Fibroblast of villous mesenchyme (primary cell): ENCODE measurements at places on chromosomes 1 and 21.
A peak's percentile ranks its signal among the peaks of the same experiment; 100 is the strongest.

DNA sequence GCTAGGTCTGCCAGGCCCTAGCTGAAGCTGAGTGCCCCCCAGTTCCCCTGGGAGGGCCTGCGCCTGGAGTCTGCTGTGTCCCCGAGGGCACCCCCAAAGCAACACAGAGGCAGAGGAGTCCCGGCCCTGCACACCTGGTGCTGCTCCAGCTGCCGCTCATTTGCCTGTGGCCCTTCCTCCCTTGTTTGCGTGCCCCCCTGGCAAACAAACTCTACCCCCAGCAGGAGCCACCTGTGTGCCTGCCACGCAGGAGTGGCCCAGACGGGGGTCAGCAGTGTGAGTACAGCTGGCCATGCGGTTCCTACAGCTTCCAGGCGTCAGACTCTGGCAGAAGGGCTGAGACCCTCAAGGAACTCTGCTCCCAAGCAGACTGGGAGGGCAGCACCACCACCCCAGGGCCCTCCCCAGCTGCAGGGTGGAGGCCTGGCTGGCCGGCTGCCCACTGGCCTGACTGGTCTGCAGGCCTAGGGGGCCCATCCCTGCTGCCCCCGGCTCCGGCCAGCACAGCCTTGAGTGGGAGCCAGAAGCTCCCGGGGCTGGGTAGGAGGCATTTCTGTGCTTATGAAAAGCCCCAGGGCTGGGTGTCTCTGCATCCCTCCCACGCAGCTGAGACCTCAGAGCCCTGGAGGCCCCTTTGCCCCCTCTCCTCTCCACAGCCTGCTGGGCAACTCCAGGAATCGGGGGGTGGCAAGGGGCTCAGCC, 563 bp upstream of the TAS1R3 start:
- DNase-seq = no peak

GRCh38 chr1:196887515-196888239, at the start of gene CFHR4:
CFHR4 (plus strand) TSS chr1:196888052; CDS start chr1:196888151, 99 bp downstream.
- DNase-seq = no peak

GRCh38 chr1:111129376-111129775, 10.5 kb downstream of the DRAM2 start:
- DNase-seq = no peak

DNA sequence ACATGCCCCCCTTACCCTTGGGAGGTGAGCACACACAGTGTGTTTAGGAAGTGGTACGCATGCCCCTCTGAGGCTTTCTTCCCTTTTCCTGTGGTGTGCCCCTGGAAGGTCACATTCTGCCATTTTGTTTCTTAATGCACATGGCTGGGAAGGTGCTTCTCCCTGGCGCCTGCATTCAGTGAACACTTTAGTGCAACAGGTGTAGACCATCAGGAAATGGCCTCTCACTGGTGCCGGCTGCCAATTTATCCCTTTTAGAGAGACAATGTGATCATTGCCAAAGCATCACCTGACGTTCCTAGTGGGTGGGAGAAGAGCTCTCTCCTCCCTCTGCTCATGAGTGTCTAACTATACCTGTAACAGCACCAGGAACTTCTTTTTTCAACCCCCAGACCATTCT, 51.8 kb upstream of the PDE9A start:
- DNase-seq = no peak

DNA sequence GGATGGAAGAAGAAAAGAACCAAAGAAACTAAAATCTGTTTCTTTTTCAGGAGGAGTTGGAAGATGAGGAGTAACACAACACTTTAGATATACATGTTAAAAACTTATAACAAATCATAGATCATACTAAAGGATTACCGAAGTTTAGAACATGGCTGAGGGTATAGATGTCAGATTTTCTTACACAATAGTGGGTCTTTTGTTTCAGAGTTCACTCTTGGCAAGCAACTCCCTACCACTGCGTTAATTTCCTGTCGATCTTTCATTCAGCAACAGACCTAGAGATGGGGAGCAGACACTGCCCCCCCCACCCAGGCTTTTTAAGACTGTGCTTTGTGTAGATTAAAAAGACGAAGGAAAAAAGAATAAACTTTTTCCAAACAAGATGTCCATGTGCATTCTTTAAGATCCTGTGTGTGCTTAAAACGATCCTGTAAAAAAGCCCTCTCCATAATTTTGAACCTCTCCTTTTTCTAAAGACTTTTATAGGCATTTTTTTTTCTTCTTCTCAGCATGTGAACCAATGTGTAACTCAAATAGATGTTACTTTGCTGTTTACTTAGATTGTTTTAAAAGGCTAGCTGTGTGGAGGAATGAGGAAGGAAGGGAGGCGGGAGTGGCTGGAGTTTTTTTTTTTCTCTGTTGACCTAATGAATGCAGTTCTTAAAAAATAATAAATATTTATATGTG, 50.4 kb downstream of the NFIA start:
- DNase-seq = peak; percentile 47

GRCh38 chr1:88079036-88079435, 605.0 kb upstream of the PKN2 start:
- peak; percentile 22 for DNase-seq

GRCh38 chr21:28754127-28754611, 238.5 kb downstream of the LTN1 start:
- peak; percentile 94 for DNase-seq

GRCh38 chr1:238647877-238648276, 738.5 kb upstream of the CHRM3 start:
- peak; percentile 91 for DNase-seq

- no peak for DNase-seq
Observed at GRCh38 chr1:21293537-21294265, 3.4 kb upstream of the ECE1 start.

DNA sequence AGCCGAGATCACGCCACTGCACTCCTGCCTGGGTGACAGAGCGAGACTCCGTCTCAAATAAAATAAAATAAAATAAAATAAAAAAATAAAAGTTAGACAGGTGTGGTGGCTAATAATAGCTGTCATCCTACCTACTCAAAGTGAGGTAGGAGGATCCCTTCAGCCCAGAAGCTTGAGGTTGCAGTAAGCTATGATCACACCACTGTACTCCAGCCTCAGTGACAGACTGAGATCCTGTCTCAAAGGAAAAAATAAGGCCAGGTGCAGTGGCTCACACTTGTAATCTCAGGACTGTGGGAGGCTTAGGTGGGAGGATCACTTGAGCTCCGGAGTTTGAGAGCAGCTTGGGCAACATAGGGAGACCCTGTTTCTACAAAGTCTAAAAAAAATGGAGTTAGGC, 18.0 kb downstream of the NOL9 start:
- DNase-seq = no peak

- DNase-seq = no peak
Observed at GRCh38 chr1:48676376-48676775, 100.3 kb downstream of the BEND5 start.

GRCh38 chr1:217561446-217561845, 69.4 kb downstream of the GPATCH2 start:
- peak; percentile 16 for DNase-seq

- no peak for DNase-seq
Observed at GRCh38 chr1:94827434-94827833, 7.3 kb downstream of the SLC44A3 start.

- DNase-seq = peak; percentile 23
Observed at GRCh38 chr1:151720974-151721787, at the start of gene RIIAD1. RIIAD1 (plus strand) TSS chr1:151721522; CDS start chr1:151721537, 15 bp downstream.

DNA sequence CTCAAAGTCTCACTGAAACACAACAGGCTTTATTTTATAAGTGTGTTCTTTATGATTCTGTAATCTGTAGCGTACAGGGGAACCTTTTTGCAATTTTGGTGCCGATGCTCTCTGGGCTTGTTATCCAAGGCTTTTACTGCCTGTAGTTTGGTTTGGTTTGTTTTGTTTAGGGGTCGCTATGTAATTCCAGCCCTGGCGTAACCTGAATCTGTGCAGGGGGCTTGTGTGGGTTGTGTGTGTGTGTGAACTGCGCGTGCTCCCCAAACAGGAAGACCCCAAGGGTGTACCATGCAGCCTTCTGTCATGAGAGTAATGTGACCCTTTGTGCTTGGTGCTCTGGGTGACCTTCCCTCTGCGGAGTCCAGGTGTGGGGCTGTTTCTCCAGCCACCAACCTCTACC, 92.1 kb upstream of the CLDN14 start:
- no peak for DNase-seq

DNA sequence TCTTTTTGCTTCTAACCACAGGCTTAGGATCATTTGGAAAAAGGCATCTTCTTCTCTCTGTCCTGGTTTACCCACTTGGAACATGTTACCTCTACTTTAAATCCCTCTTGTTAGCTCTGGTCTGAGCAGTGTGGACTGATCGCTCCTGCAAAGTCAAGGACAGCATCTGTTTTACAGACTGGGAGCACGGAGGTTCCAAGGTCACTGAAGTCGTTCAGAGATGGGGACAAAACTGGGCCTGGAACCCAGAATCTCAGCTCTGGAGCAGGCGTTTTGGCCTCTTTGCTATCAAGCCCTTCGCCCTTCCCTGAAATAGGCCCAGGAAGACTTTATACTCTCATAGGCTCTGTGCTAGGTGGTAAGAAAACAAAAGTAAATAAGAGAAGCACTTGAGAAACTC, 11.3 kb upstream of the MUTYH start:
- no peak for DNase-seq

DNA sequence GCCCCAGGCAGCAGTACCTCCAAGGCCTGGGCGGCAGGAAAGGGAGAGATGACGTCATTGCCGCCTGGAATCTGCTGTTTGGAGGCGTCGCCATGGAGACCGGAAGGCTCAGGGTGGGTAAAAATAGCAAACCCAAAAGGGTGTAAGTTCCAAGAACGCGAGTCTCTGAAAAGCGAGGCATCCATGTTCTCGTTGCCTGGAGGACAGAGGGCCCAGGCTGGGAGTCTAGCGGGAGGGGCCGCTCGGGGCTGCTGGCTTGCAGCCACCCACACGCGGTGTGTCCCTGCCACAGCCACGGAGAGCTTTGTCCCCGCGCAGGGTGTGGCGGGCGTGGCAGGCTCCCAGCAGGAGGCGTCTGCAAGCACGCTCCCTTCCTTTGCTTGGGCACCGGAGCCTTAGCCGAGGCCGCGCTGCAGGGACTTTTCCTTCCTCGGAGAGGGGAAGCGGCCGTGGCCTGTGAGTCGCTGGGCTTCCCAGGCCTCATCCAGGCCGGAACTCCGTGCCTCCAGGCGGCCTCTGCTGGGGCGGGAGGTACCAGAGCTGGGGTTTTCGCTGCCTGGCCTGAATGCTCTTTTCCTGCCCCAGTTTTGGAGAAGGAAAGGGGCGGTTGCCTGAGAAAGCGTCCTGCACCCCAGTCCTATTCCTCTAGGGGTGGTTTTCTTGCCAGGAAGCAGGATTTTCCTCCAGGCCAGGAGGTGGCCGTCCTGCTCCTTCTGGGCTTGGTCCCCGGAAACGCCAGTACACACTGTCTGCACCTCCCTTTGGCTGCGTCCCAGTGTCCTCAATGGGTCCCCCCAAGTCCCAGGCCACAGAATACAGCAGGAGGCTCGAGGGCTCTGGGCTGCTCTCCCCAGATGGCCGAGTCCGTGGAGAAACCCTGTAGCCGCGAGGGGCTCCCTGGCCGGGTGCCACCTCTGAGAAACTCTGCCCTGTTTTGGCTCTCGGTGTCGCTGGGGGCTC, 15.3 kb upstream of the SKI start:
- DNase-seq = peak; percentile 96

GRCh38 chr1:162861101-162861500, at the start of gene CCDC190:
CCDC190 (minus strand) TSS chr1:162861175; CDS start chr1:162859646, 1,529 bp downstream.
- DNase-seq = no peak

GRCh38 chr1:247448107-247448791, 9.7 kb downstream of the OR2B11 start:
- peak; percentile 56 for DNase-seq

- DNase-seq = no peak
Observed at GRCh38 chr1:116770625-116771024, 16.4 kb downstream of the CD2 start.

GRCh38 chr1:236072001-236072400, 7.1 kb upstream of the NID1 start:
- no peak for DNase-seq

DNA sequence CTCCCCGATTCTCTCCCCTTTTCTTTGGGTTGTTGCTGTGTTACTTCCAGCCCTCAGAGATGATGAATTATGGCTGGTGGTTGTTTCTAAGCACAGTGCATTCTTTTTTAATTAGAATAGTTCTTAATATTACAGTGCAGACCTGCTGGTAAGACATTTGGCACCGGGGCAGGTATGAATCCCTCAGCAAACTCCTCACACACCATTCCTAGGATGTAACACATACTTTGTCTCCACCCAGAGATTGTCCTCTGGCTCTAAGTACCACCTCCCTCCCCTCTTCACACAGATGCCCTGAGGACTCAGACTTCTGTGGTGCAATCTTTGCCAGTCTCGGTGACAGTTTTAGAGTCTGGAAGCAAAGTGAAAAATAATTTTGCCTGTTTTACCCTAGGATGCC, 143.1 kb downstream of the HLX start:
- DNase-seq = no peak

DNA sequence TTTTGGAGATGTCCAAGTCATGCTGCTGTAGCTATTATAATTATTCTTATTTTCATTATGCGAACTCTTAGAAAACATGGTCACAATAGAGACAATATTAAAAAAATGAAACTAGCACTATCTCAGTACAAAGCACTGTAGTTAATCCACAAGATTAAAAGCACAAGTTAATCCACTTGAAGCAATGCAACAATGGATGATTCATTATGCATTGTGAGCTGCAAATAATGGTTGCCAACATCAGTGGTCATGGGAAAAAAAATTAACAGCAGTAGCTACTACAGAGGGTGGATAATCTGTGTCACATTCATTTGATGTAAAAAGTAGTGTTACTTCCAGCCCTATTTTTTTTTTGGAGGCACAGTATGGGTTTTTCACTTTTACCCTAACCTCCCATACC, 56.7 kb downstream of the DPT start:
- DNase-seq = no peak

- peak; percentile 43 for DNase-seq
Observed at GRCh38 chr1:116529199-116529631, 41.6 kb downstream of the CD58 start.

DNA sequence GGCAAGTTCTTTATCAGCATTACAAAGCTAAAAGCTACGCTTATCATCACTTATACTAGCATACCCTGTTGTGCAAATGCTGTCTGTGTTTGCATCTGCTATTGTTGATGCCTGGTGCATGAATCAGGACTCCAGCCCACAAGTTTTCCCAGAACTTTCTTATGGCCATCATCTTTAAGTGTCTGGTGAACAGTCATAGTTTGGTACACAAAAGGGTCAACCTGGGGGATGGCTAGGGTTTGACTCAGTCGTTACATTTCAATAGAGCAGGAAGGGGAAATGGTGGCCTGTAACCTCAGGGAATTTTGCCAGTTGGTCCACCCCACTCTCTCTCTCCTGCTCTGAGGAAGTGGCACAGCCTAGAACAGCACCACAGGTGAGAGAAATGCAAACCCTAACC, 35.4 kb downstream of the SELL start:
- DNase-seq = peak; percentile 53

GRCh38 chr1:32249831-32250525, 1.1 kb upstream of the LCK start:
- DNase-seq = no peak

- no peak for DNase-seq
Observed at GRCh38 chr1:175935166-175935565, 191.8 kb upstream of the TNR start.
